ENCODE measurements at places on chromosomes 4 and X.

- DNase-seq = no peak
These were observed 86.2 kb downstream of the MAMLD1 start for GRCh38 chrX:150449313-150449712.

GRCh38 chrX:120358737-120359456 is 3.0 kb upstream of the ATP1B4 start:
- no peak for DNase-seq

DNA sequence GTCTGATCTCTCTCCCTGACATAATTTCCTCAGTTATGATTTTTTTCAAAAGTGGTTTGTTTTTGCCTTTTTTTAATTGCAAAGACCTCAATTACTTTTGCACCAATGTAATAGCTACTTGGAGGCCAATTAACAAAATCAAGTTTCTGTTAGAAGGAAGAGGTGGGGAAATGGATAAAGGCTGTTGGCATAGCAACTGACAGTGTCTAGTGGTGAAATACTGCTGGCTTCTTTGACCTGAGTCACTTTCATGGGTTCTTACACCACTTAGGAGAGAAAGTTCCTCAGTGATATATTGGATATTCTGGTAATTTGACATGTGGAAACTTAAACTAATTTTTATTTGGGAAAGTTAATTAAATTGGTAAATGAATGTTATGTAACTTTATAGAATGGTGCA is 26.5 kb upstream of the ATP8A1 start:
- DNase-seq = no peak

DNA sequence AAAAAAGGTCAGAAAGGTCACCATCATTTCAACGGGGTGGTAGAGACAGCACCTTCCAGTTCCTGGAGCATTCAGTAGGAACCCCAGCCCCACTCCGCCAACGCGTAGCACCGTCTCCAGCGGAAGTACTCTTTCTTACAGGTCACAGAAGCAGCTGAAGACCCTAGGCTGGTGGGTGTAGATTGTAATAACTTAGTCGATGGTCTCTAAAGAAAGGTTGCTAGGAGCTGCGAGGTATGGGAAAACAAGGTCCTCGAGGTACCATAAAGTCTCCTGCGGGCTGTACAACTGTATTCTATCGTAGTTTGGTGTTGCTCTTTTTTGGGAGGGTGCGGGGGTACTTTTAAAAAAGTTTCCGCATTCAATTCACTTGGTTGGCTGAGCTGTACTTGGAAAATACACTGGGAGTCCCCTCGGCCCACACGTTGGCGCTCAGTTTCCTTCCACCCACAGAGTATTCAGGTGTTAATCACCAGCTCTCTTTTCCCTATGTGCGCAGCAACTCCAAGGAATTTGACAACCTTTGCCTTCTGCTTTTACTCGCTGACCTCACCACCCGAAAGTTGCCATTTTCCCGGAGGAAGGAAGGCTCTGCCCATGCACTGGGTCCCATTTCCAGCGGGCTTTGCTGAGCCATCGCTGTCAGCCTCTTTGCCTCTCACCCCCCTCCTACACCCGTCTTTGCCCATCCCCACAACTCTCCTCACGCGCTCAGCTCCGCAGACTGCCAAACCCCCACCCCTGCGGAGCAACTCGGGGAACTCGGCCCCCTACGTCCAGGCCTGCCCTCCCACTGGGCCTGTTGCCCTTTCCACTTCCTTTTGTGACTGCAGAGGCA is 4.8 kb upstream of the SOX3 start:
- DNase-seq = no peak

DNA sequence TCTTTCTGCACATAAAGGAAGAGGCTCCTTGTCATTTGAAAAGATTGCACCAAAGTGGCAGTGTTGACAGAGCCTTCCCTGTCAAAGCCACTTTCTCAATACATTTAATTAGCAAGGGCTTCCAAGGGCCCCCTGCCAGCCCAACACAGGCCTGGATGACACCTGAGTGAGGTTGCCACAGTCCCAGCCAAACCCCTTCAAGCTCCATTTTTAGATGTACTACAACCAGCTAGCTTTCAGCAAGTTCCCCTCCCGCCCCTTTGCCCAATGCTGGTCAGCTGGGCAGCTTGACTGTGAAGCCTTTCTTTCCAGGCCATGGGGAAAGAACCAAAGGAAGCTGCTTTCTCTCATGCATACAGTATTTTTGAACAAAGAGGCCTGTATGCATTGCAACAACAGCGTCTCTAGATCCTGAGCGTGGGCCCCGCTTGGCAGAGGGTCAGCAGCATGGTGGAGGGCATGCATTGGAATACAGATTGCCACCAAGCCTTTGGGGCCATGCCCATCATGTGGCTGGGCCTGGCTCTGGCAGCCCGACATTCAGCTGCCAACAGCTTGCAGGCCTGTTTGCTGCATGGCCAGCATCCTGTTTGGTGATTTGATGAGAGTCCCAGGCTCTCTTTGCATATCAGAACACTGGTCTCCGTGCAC is 261.1 kb upstream of the GATB start:
- DNase-seq = no peak

- DNase-seq = no peak
These were observed 50.7 kb downstream of the SCD5 start for GRCh38 chr4:82747686-82748575.

- DNase-seq = peak; percentile 88
These were observed 99.0 kb upstream of the MAML3 start for GRCh38 chr4:140252742-140253555.

DNA sequence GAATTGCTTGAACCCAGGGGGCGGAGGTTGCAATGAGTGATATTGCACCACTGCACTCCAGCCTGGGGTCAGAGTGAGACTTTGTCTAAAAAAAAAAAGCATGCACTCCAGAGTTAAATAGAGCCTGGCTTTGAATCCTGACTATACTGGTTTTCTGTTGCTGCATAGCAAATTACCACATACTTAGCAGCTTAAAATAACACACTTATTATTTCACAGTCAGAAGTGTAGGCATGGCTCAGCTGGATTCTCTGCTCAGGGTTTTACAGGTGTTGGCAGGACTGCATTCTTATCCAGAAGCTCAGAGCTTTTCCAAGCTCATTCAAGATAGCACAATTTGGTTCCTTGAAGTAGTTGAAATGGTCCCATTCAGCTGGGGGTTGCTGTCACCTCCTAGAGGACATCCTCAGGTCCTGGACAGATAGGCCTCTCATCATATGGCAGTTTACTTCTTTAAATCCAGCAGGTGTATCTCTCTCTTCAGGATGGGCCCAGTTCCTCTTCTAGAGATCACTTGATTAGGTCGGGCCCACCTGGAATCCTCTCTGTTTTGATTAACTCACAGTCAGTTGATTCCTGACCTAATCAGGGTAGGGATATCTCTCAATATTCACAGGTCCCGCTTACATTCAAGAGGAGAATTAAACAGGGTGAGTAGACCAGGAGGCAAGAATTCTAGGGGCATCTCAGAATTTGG is 26.8 kb downstream of the DOCK11 start:
- DNase-seq = no peak

GRCh38 chr4:84220990-84221389 is 278.1 kb downstream of the NKX6-1 start:
- no peak for DNase-seq

- no peak for DNase-seq
These were observed 68.5 kb upstream of the FSTL5 start for GRCh38 chr4:162232349-162232748.

- no peak for DNase-seq
These were observed 745.4 kb downstream of the TECRL start for GRCh38 chr4:63663870-63664269.

GRCh38 chr4:185019456-185020292 is 1.4 kb downstream of the HELT start:
- no peak for DNase-seq
